ENCODE measurements at places on chromosomes 5 and 9.

DNA sequence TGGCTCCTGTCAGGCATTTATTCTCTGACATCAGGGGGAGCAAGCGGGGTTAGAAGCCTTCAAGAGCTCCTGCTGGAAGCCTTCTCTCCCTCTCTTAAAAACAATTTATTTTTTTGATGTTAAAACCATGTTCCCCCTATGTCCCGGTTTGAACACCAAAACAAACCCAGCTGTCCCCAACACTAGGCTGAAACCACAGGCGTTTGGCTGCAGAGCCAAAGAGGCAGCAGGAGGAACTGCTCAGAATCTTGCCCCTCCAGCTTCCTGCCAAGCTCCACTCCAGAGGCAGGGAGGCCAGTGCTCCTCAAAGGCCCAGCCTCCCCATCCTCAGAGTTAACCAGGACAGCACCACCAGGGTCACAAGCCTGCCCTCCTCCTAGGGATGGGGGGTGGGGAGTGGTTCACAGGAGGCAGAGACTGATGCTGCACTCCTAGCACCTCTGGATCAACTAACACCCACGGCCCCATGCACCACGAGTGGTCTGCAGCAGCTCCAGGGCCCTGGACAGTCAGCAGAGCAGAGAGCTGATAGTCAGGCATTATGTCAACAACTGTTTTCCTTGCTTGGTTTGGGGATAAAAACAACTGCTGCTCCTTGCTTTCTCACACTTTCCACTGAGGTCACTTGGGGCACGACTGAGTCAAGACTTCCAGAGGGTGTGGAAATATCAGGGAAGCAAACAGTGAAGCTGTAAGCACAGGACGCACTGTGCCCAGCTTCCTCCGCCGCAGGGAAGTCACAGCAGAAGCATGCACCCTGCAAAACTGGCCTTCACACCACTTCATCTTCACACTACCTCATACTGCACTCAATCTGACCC lies 96.5 kb upstream of the ADRA1B start:
- no peaks in the 10 kb centered on the region for H3K36me3 ChIP-seq
- H3K27me3 ChIP-seq = no peaks in the 10 kb centered on the region

DNA sequence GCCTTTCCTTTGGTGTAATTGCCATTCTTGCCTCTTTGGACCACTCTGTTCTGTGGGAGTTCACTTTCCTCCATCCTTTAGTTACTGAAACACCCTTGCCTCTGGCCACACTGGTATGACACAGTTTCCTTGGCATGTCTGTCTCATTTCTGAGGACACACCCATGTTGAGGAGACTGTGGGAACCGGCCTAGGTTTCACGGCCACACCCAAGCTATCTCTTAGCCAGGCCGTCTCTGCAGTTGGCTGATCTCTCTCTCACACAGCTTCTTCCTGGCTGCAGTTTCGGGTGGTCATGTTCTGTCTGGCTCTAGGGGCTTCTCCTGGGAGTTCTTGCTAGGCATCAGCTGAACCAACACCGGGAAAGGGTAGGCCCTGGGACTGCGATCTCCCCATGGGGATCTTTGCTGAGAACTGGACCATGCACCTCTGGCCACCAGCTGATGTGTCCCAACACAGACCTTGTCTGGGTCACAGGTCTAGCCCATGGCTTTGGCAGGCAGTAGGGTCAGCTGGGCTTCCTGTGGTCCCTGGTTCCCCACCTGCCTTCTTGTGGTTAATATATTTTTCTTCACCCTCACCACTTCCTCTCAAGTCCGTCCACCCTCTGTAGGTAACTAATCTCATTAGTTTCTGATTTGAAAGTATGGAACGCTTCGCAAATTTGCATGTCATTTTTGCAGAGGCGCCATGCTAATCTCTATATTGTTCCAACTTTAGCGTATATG lies 24.9 kb downstream of the ARHGEF37 start:
- peak; percentile 94 for DNase-seq
- H3K36me3 ChIP-seq = no peaks in the 10 kb centered on the region
- no peak overlapping the region for H3K4me3 ChIP-seq
- H3K4me1 ChIP-seq = peaks cover 11% of the 10 kb centered on the region
- peak overlapping the region; percentile 31 for H3K27ac ChIP-seq
- no peaks in the 10 kb centered on the region for H3K27me3 ChIP-seq

- H3K36me3 ChIP-seq = peaks cover 15% of the 10 kb centered on the region
- H3K27ac ChIP-seq = no peak overlapping the region
- no peak for DNase-seq
- H3K4me1 ChIP-seq = peaks cover 5% of the 10 kb centered on the region
- H3K27me3 ChIP-seq = no peaks in the 10 kb centered on the region
- no peak overlapping the region for H3K4me3 ChIP-seq
Observed at GRCh38 chr5:134119720-134120119, 5.2 kb downstream of the TCF7 start.

DNA sequence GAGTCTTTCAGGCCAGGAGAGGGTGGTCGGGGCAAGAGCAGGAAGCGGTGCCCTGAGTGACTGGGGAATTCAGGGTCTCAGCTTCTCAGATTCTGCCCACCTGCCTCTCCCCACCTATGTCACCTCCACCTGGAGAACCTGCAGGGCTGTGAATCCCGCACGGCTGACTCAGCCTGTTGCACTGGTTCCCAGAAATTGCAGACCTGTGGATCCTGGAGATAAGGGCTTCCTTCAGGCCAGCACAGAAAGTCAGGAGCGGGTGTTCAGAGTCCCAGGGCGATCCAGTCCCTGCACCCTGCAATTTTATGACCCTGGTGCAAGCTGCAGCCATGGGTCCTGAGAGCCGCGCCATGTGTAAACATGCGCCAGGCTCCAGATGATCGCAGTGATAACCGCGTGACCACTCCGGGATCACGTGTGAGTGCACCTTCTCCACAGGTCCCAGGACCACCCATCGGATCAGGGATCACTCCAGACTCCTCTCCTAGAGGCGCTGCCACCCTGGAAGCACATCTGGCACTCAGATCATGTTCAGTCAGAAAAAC lies 17.8 kb downstream of the IRX4 start:
- peak; percentile 70 for DNase-seq
- H3K4me1 ChIP-seq = peaks cover 25% of the 10 kb centered on the region
- H3K4me3 ChIP-seq = no peak overlapping the region
- peak overlapping the region; percentile 28 for H3K27ac ChIP-seq
- no peaks in the 10 kb centered on the region for H3K27me3 ChIP-seq

DNA sequence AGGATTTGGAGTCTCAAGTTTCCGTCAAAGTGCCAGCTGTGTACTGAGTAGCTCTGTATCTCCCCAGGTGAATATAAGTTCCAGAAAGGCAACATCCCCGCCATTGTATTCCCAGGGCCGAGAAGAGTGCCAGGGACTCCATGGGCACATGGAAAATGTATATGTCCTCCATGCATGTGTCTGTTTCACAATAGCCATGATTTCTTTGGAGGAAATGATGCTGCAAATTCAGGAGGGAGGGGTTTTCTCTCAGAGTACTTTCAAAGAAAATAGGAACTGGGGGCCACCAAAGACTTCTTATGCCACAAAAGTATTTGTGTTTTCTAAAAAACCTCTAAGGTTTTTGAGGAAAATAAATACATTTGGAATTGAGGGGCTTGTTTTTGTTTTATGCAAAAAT lies 524.6 kb downstream of the BNC2 start:
- H3K4me3 ChIP-seq = no peak overlapping the region
- no peak for DNase-seq
- H3K4me1 ChIP-seq = peaks cover 10% of the 10 kb centered on the region
- no peaks in the 10 kb centered on the region for H3K36me3 ChIP-seq
- no peaks in the 10 kb centered on the region for H3K27me3 ChIP-seq
